ENCODE measurements at places on chromosomes 3 and 15. TPM values are rescaled to one million over a fixed set of nuclear protein-coding genes. Genes with fewer than 3 reads are reported as not detected.

DNA sequence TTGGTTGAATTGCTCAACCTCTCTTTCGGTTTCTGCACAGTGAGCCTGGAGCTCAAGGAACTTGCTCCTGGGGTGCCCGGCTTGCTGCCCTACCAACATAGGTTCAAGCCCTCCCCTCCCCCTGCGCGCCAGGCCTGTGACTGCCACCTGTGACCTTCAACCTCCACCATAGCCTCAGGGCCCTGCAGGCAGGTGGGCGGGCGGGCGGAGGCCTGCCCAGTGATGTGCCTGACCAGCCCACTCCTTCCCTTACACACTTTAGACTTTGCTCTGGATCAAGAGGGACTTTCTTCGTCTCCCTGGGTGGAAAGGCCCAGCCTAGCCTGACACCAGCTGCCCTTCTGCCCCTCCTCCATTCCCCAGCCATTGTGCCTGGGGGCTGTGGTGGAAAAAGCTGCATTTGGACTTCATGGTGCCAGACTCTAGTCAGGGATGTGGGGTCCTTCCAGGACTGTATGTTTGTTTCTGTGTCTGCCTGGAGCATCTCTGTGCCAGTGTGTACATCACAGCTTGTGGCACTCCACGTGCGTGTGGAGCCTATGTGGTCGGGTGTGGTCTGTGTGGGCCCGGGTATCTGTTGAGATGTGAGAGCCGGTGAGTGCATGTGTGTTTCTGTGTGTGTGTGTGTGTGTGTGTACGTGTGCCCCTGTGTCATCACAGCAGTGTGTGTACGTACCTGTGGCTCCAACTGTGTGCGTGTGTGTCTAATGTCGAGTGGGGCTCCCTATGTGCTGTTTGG, 9.5 kb downstream of the PRKCD start:
- peaks cover 3% of the 10 kb centered on the region for H3K36me3 ChIP-seq
- peak overlapping the region; percentile 39 for H3K4me3 ChIP-seq
- peaks cover 2% of the 10 kb centered on the region for H3K27me3 ChIP-seq
- peak overlapping the region; percentile 53 for H3K27ac ChIP-seq
- peaks cover 45% of the 10 kb centered on the region for H3K4me1 ChIP-seq
- no peak for DNase-seq

DNA sequence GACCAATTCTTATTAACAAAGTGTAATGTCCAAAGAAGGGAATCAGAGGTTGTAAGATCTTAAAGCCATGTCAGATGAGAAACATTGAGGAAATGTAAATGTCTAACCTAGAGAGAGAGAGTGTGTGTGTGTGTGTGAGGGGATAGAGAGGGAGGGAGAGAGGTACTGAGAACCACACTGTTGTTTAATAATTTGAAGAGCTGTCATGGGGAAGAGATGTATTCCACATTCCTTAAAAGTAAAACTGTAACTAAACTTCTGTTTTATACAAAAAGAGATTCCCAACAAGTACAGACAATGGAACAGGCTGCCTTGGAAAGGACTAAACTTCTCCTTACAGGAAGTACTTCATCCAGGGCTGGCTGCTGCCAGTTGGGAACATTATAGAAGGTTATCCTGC, 68.9 kb upstream of the BOC start:
- H3K4me1 ChIP-seq: no peaks in the 10 kb centered on the region
- H3K27ac ChIP-seq: no peak overlapping the region
- H3K36me3 ChIP-seq: no peaks in the 10 kb centered on the region
- no peak overlapping the region for H3K4me3 ChIP-seq
- DNase-seq: no peak

GRCh38 chr3:151584566-151584965, 123.7 kb upstream of the IGSF10 start:
- no peak overlapping the region for H3K27ac ChIP-seq
- H3K4me1 ChIP-seq: no peaks in the 10 kb centered on the region
- no peaks in the 10 kb centered on the region for H3K27me3 ChIP-seq

DNA sequence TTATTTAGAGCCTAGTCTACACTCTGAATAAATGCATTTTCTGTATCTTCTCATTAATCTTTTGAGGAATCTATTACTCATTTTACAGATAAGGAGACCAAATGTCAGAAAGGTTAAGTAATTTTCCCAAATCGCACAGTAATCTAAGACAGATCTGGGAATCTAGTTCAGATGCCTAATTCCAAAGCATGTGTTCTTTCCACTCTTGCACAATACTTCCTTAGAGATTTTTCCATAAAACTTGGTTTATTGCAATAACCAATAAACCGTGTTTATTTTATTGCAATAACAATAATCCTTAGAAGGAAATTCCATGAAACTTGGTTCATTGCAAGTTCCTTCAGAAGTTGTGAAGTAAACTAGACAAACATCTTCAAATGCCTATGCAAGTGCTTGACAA, 17.4 kb upstream of the COL8A1 start:
- no peaks in the 10 kb centered on the region for H3K36me3 ChIP-seq
- no peak overlapping the region for H3K27ac ChIP-seq
- no peak for DNase-seq
- no peaks in the 10 kb centered on the region for H3K27me3 ChIP-seq
- H3K4me1 ChIP-seq: peaks cover 2% of the 10 kb centered on the region

DNA sequence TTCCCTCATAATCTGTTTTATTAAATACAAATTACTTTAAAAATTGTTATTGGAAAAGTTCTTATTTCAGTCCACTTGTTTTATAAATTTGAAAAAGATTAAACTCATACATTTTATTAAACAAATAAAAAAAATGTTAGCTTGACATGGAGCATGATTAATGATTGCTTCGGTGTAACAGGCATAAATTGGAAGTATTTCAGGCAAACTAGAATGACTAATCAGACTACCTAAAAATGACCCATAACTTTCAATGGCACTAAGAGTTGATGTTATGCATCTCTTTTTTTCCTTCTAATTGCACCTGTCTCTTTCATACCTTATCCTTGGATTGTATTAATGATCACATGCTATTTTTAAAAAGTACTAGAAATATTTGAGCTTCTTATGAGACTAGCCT, 343.3 kb downstream of the ZNF385D start:
- no peaks in the 10 kb centered on the region for H3K36me3 ChIP-seq
- no peak for DNase-seq
- H3K4me3 ChIP-seq: no peak overlapping the region
- no peaks in the 10 kb centered on the region for H3K27me3 ChIP-seq
- H3K27ac ChIP-seq: no peak overlapping the region

The POLQ gene
- 22.3 TPM for total RNA-seq

The IL12A gene
- total RNA-seq: 0.19 TPM

The ALDH1A3 gene
- total RNA-seq: not detected
